ENCODE measurements at places on chromosomes 3 and 15.

DNA sequence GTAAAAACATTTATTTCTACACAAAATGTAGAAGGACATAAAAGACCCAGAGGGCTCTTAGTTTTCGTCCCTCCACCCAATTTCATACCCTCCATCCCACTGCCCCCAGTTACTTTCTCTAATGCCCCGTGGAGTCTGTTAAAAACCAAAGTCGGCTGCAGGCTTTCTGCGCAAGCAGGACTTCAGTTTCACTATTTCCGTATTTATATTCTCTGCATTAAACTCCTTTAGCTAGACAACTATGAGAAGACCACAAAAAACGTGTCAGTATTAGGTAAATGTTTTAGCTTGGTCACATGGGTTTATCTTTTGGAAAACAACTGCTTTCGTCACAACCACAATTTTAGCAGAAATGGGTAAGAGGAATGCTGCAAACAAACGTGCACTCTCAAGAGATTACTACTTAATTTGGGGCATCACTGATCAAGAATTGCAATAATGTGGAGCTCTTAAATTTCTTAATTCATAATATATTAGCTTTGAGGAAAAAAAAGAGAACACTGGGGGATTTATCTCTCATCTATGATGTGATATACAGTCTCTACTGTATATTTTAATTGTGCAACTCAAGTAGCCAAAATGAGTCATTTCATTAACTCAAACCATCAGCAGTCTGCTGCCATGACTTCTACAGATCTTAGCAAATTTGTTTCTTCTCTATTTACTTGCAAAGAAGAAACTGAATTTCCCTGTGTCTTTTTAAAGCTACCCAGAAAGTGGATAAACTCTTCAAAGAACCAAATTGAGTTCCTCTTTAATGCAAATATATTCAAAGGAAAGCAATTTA, 740 bp upstream of the NSMCE3 start:
- no peak for DNase-seq

DNA sequence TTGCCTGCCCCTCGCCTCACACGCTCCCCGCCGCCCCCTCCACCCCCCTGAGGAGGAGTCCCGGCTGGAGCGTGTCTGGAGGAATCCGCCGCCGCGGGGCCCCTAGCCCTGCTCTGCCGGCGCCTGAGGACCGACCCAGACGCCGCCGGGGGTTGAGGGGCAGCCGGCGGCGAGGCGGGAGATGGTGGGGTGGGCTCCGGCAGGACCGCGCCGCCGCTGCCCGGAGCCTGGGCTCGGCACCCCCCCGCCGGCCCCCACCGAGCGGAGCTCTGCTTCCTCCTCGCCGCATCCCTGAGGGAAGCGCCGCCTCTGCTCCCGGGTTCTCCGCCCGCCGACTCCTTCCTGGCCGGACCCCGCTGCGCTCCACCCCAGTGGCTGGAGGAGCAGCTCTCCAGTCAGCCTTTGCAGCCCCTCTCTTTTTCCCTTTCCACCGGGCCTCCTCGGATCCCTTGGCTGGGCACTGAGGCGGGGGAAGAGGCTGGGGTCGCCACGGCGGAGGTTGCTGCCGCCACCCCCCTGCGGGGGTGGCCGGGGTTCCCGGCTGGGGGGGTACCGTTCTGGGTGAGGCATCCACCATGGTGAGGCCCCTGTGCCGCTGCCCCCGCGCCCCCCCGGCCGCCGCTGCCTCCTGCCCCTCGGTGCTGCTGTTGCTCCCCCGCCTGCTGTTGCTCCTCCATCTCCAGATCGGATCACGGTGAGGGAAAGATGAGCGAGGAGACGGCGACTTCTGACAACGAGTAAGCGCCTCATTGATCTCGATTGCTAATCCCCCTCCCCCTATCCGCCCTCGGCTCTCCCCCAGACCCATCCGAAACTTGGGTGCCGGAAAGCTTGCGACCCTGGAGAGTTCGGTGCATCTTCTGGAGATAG, at the start of gene SPRED1:
Gene SPRED1 (plus strand): TSS at position 356 of the 870 bp plus-strand sequence. CDS start 350 bp downstream, at position 706.
- DNase-seq: peak; percentile 17

- no peak for DNase-seq
Measured at GRCh38 chr3:66933233-66933632, 64.9 kb upstream of the KBTBD8 start.

DNA sequence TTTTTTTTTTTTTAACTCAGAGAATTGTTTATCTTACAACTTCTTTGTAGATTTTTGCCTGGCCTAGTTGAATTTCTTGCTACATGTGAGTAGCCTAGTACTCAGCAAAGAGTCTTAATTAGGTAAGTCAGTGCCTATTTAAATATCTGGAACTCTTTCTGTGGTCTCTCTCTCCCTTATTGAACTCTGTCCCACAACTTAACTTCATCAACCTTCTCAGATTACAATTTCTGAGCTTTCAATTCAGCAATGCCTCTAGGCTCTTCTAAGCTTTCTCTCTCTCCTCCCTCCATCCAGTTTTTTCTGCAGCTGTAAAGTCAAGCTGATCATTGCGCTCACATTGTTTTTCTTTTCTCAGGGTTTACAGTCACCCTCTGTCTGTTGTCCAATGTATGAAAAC, 517.6 kb upstream of the ROBO1 start:
- no peak for DNase-seq

DNA sequence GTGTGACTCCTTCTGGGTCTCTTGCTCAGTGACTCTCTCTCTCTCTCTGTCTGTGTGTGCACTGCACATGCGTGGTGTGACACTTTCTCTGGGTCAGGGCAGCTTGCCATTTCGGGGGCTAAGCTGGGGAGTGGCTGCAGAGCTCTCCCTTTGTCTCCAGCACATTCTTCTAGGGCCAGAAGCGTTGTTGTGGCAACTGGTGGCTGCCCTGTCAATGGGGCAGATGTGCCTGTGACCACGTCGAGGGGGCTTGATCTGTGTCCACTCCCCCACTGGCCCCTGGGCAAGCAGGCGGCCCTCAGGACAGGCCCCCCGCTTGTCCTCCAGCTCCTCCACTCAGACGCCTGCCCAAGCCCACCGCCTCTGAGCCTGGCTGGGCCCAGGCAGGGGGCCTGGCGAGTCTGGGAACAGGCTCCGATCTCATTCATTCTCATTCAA, 67.8 kb downstream of the WNT7A start:
- DNase-seq: no peak

GRCh38 chr3:64244011-64244942, 19.0 kb upstream of the PRICKLE2 start:
- no peak for DNase-seq

DNA sequence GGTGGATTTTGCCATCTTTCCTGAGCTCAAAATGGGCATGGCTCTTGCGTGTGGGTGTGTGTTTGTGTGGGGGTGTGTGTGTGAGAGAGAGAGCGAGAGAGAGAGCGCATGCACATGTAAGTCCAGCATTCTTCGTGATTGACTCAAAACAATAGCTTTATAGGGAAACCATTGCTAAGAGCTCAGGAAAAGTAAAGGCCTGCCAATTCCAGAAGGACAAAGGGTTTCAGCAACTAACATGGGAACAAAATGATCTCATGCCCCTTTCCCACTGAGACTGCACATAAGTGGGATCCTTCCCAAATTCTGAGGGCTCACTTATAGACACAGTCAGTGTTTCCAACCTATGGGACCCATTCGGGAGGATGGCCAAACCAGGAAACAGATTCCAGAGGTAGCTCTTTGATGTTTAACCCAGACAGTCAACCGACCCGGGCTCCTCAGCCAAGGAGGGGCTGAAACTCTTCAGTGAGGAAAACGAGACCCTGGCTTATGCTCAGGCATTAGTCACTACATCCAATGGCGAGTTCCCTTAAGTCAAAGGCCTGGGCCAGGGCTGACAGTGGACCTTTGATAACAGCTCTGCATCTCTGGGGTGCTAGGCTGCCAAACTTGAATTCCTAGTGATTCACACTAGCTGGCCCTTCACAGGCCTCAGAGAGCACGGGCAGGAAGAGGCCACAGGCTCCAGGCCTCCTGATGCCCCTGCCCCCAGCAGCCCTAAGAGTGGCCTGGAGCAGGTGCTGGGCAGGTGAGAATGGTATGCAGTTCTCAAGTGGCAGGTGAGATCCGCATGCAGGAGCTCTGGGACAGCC, 305.0 kb upstream of the C2CD4B start:
- no peak for DNase-seq

DNA sequence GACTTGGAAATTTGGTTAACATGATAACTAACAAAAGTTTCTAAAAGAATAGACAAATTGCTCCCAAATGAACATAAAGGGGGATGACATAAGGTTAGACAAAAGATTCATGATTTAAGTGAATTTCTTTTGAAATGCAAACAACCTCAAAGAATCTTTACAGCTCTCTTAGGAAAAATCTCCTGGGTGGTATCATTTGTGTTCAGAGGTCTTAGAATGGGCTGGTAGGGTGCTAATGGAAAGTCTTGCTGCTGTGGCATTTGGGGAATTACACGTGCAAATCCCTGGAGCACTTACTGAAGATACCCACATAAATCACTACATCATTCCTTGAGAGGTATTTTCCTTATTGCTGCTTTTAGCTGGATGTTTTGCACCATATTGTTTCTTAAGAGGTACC, 14.4 kb upstream of the ROBO2 start:
- no peak for DNase-seq

GRCh38 chr3:168612671-168613070, 516.9 kb upstream of the GOLIM4 start:
- no peak for DNase-seq

GRCh38 chr15:87489902-87490665, 766.5 kb downstream of the NTRK3 start:
- DNase-seq: no peak

DNA sequence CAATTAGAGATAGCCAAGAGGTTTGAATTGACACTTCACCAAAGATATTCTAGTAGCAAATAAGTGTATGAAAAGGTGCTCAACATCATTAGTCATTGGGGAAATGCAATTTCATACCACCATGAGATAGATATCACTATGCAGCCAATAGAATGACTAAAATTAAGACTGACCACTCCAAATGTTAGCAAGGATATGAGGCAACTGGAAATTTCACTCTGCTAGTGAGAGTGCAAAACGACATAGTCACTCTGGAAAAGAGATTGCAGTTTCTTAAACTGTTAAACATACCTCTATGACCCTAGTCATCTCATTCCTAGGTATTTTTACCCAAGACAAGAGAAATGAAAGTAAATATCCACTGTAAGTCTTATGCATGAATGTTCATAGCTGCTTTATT, 27.6 kb upstream of the SLC6A11 start:
- DNase-seq: no peak

DNA sequence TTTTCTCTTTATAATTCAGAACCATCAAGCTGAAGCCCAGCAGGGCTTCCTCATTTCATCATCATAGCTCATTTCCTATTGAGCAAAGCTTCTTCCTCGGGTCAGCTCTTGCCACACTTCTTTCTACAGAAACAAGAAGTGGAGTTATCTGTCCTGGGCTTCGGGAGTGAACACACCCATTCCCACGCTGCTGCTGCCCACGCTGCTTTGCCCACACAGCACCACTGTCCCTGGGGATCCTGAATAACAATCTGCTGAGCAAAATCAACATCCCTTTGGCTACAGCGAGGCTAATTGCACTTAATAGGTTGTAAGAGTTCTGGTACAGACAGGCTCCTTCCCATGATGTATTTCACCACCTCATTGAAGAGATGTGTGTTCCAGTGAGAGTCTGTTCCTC, 23.7 kb downstream of the CEP19 start:
- no peak for DNase-seq

DNA sequence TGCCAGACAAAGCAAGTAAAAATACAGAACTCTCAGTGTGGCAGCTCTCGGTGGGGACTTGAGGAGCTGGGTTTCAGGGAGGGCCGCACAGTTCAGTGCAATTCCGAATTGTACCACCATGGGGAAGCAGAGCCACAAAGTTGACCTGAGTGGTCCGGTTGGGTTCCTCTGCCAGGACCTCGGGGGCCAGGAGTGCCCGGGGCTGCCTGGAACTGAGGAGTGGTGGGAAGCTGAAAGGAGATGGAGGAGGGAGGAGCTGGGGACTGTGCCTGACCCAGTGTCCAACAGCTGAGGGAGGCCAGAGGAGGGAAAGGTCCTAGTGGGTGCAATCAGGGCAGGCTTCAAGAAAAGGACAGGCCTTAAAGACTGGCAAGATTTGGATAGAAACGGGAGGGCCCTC, 32.2 kb upstream of the TRH start:
- no peak for DNase-seq

DNA sequence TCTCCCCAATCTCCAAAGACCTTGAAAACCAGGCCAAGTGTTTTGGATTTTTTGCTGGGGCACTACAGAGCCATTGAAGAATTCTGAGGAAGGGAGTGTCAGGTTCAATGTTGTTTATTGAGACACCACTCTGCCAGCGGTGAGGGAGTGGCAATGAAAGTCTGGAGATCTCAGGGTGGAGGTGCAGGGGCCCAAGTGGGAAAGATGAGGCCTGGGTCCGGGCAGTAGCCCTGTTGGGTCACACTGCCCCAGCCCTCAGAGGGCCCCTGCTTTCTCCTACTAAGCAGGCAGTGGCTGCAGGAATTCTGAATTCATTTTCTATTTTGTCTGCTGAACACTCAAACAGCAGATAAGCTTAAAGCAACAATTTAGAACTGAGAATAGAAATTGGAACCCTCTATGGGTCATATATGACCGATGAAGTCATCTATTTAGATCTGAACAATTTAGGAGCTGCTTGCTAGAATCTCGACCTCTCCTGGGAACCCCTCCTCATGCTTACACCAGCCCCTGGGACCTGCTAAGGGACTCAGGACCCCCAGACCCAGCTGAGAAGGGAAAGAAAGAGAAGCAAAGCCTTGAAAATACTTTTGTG, 17.9 kb downstream of the HRH1 start:
- DNase-seq: no peak

DNA sequence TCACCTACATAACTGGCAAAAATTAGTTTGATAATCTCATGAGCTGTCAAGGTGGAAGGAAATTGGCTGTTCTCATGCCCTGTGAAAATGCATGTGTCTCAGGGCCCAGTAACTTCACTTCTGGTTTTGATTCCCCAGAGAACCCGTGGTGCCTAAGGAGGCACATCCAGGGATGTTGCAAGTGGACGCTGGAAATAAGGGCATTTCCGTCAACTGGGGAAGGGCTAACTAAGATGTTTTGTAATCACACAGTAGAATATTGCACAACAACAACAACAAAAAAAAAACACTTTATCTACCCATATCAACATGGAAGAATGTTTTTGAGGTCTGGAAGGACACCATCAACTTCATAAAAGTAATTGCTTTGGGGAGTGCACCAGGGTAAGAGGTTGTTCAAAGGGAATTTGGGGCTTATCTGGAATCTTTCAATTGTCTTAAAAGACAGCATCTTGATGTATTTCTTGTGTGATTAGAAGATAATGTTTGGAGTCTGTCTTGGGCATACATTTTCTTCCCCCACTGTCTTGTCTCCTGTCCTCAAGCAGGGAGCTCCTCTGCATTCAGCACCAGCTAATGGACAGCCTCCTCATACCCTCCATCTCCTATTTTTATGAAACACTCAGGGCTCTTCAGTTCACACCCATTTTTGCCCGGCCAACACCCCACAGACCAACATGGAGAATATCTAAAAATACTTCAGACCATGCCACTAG, 37.2 kb upstream of the PRR20G start:
- DNase-seq: no peak

All from stimulated activated CD8-positive, alpha-beta memory T cell treated with anti-CD3 and anti-CD28 coated beads, Interleukin-12 subunit alpha, Interleukin-12 subunit beta, amount 100 ng/mL, for 4 hours (primary cell).